Stimulated activated CD8-positive, alpha-beta memory T cell treated with anti-CD3 and anti-CD28 coated beads, Interleukin-15, amount 100 ng/mL, for 1 hour (primary cell): ENCODE measurements at places on chromosomes 6 and 20.

DNA sequence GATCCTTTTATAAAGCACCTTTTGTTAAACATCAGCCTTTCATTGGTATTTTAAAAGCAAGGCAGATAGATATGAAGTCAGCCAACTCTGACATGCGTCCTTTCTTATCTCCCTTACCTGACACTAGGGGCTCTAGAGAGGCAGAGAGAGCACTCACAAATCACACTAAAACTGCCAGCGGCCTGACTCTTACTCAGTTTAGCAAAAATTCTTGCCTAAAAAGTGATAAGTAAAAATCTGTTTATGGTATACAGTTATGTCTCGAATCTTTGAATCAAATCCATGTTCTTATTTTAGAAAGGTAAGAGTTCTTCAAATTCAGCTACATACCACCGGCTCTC, 10.4 kb upstream of the TDRD6 start:
- DNase-seq: no peak

DNA sequence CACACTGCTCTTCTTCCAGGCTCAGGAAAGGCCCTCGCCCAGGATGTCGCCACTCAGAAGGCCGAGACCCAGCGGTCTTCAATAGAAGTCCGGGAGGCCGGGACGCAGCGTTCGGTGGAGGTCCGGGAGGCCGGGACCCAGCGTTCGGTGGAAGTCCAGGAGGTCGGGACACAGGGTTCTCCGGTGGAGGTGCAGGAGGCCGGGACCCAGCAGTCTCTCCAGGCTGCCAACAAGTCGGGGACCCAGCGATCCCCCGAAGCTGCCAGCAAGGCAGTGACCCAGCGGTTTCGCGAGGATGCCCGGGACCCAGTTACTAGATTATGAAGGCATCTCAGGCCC, 1.0 kb downstream of the KHDC3L start:
- no peak for DNase-seq

GRCh38 chr20:57651881-57652605, 31.8 kb upstream of the ZBP1 start:
- DNase-seq: no peak

GRCh38 chr6:163985710-163986109, 571.2 kb downstream of the QKI start:
- no peak for DNase-seq

DNA sequence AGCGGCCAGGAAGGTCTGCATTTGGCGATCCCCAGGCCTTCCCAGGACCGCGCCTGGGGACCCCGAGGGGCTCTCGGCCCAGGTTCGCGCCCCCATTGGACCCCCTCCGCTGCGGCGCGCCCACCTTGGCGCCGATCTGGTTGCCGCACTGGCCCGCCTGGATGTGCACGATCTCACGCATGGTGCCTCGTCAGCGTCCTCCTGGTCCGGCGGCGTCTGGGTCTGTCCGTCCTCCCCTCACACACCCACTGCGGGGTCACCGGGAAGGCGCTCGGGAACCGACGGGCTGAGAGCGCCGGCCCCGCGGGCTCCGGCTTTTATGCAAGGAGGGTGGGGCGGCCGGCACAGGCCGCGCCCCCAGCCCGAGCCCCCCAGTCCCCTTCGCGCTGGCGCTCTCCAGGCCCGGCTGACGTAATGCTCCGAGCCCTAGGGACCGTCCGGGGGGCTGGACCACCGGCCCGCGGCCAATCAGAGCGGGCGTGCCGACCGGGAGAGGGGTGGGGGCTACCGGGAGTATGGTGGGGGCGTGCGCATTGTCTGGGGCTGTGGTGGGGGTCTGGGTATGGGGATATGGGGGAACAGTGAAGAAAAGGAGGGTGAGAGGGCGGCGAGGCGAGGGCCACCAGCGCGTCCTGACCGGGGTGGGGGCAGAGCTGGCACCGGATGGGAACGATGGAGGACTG, at the start of gene TUBB2B:
TSS of gene TUBB2B (minus strand) at position 291 of the 683 bp plus-strand sequence. CDS start at position 181, 110 bp downstream.
- no peak for DNase-seq

DNA sequence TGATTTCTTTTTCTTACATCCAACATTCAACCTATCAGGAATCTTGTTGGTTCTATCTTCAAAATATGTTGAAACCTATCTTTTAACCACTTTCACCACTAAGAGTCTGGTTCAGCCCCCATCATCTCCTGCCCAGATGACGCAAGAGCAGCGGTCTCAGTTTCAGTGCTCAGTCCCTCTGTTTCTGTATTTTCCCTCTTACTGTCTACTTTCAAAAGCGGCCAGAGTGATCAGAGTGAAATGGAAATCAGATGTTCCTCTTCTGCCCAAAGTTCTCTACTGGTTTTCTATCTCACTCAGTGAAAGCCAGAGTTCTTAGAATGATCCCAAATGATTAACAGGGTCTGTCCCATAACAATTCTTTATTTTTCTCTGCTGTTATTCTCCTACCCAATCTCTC, 147.9 kb upstream of the PDE7B start:
- no peak for DNase-seq

GRCh38 chr6:138673346-138674014, 100.1 kb upstream of the CCDC28A start:
- no peak for DNase-seq

DNA sequence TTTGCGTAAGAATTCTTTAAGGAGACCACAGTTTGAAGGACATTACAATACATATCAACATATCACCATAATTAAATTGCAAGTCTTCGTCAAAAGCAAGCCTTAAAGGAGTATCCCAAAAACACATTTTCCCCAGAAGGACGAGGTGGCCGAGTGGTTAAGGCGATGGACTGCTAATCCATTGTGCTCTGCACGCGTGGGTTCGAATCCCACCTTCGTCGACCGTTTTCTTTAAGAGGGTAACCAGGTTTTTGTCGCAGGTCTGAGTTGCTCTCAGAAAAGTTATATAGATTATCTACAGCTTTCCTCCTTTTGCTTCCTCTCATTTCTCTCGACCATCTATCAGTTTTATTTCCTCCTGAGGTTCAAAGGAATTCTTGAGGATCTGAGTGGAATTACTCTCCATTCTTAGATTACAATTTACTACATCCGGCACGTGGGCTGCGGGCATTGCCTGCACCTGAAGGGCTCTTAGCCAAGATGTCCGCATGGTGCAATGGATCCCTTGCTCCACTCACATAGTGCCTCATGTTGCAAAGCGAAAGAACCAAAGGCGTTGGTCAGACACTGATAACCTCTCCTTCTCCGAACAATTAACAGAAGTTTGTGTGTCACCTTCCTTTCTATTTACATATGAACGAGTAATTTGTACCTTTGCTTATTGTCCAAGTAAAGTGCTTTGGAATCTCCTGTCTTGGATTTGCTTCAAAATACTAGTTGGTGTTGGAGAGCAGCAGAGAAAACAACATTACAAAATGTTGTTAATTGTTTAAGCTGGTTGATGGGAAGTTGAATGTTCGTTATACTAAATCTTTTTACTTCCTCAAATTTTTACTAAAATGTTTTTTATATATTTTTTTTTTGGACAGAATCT, 14.0 kb downstream of the POM121L2 start:
- no peak for DNase-seq

DNA sequence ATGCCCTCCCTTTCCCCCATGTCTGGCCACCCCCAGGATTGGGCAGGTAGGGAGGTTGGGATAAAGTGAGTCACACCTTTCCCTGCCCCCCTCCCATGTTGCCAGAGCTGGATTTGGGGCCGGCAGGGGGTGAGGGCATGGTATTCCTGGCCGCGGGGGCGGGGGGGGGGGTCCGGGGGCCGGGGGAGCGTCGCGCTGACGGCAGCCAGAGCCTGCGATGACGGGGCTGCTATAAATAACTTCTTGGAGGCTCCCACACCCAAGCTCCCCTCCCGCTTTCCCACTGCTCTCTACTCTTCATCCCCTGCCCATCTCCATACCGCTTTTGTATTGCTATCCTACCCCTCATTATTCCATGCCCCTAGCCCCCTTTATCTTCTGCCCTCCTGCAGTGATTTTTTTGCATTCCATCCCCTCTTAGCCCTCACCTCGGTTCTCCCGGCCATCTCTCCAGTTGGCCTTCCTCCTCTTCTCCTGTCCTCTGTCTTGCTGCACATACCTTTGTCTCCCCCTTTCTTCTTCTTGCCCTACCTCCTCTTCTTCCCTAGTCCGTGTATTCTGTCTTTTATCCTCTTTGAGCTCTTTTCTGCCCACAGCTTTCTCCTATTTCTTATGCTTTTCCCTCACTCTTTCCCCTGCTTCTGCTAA, 13.8 kb downstream of the SYNGAP1 start:
- no peak for DNase-seq

DNA sequence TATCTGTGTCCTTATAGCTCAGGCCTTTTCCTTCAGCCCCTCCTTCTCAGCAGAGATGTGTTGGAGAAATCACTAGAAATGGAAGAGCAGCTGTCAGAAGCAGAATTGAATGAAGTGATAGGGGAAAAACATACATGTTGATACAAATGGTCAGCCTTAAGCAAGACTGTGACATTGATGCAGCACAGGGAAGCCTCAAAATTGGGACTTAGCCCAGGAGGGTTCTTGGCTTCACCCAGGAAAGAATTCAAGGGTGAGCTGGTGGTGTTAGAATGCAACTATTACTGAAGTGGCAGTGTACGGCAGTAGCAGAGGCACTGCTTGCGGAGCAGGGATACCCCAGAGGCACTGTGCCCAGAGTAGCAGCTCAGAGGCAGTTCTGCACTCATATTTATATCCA, 8.0 kb upstream of the KIF16B start:
- no peak for DNase-seq

- DNase-seq: no peak
Observed at GRCh38 chr6:134553936-134554335, 236.0 kb upstream of the SGK1 start.

DNA sequence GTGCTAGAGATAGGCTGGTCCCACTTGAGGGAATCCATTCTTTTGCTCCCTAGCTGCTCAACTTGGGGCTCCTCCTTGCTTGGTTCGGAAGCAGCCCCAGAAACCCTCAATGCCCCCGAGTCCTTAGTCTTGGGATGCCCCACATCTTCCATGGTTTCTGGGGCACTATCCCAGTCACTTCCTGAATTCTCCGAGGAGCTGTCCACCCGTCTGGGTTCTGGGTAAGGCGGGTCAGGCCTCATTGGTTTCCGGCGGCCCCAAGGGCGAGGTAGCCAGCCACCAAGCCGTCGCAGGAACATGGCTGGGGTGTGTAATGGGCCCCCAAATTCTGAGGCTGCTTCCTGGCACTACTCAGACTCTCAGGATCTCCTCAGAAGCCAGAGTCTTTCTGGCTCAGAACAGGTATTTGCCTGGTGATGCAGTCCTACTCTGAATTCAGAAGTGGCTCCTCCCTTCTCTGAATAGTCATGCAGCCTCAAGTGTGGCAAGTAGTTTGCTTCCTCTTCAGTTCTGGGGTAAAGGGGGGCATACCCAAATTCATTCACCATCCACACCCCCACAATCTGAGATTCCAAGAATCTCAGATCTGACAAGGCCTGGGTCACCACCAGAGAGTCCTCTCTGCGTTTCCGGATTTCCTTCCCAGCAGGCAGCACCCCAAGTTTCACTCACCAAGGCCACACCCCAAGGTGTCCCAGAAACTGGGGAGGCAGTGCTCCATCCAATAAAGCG, 763 bp downstream of the C6orf47 start:
- no peak for DNase-seq
